ENCODE measurements at places on chromosomes 5 and 9.

DNA sequence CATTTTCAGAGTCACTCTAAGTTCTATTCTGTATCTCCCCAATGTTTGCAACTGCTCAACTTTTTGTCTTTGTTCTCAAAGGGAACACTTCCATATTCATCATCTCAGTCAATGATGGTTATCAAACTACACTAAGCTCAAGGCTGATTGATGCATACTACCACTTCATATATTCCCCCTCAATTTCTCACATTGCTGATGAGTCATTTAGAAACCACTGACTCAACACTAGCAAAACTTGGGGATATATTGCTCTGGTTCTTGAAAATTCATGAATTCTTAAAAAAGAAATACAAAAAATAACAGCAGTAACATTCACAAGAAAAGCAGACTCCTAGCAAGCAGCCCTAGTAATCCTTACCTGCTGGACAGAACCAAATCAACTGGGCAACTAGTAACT is 52.2 kb downstream of the ABHD17B start:
- H3K4me1 ChIP-seq, result no peaks in the 10 kb centered on the region
- H3K27ac ChIP-seq, result no peak overlapping the region
- H3K36me3 ChIP-seq, result peaks cover 32% of the 10 kb centered on the region
- no peak for DNase-seq
- H3K4me3 ChIP-seq, result no peak overlapping the region

DNA sequence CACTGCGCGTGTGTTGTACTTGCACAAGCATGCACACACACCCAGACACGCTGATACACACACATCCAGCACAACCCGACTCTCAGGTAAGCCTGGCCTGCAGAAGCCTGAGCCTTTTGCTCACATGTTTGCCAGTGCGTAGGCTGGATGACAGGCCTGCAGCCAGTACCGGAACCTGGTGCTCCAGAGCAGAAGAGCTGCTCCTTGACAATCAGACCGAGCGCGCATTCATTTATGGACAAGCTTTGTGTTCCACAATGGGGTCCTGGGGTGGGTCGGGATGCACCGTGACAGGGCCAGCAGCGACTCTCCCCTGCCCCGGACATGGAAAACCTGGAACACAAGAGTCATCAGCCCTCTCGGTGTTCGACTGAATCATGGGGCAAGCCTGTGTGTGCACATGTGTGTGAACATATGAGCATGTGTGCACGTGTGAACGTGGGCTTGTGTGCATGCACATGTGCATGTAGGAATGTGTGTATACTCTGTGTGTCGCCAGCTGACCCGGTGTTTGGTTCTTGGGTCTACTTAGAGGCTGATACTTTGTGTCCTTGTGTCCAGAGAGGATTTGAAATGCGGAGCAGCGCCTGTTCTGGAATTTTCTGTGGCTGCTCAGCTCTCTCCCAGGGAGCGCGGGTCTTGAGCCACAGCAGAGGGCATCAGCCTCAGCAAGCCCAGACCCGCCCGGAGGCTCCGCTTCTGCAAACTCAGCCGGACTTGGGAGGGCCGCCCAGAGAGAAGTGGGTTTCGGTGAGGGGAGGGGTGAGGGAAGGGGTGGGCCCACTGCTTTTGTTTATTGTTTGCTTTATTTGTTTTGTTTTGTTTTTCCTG is 32.2 kb downstream of the IRX4 start:
- H3K4me3 ChIP-seq, result no peak overlapping the region
- DNase-seq, result no peak
- no peaks in the 10 kb centered on the region for H3K27me3 ChIP-seq
- H3K4me1 ChIP-seq, result no peaks in the 10 kb centered on the region
- no peaks in the 10 kb centered on the region for H3K36me3 ChIP-seq
- no peak overlapping the region for H3K27ac ChIP-seq

DNA sequence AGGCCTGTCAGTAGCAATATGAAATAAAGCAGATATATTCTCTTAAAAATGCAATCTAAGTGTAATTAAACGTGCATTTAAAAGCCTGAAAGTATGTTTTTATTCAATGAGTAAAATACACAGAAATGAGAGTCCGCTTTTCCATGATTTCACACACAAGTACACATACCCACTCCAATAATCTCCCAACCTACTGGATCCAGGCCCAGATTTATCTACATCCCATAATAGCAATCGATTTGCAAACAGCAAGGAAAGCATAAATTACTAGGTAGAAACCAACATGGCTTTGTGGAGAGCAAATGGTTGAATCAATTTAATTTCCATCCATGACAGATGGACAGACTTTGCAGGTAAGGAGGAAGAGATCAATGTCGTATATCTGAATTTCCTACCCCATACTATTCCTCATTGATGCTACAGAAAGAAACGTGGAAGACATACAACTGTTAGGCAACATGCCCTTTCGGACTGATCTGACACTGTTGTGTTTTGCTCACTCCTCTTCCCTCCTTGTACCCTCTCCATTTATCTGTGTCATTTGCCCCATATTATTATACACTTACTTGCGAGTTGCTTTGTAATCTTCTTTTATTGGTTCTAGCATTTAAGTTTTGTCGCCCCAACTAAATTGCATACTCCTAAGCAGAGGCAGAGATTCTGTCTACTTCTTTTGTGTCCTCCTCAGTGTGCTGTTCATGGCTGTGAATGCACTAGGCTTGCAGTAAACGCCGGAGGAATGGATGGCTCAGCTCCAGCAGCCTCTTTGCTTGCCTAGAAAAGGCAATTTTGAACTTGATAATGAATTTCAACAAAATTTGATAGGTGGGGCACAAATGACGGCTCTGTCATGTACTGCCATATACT is 133.6 kb downstream of the NFIB start:
- DNase-seq, result no peak
- H3K4me3 ChIP-seq, result no peak overlapping the region
- H3K36me3 ChIP-seq, result no peaks in the 10 kb centered on the region
- H3K27ac ChIP-seq, result no peak overlapping the region
- no peaks in the 10 kb centered on the region for H3K27me3 ChIP-seq

- no peak overlapping the region for H3K4me3 ChIP-seq
- no peaks in the 10 kb centered on the region for H3K27me3 ChIP-seq
- H3K27ac ChIP-seq, result no peak overlapping the region
- no peaks in the 10 kb centered on the region for H3K4me1 ChIP-seq
- H3K36me3 ChIP-seq, result no peaks in the 10 kb centered on the region
Observed at GRCh38 chr9:111863636-111864035, 33.0 kb upstream of the UGCG start.

- no peak overlapping the region for H3K27ac ChIP-seq
- H3K4me1 ChIP-seq, result no peaks in the 10 kb centered on the region
- peaks cover 3% of the 10 kb centered on the region for H3K36me3 ChIP-seq
- H3K4me3 ChIP-seq, result no peak overlapping the region
- H3K27me3 ChIP-seq, result no peaks in the 10 kb centered on the region
- no peak for DNase-seq
Observed at GRCh38 chr5:158727771-158728311, 371.9 kb downstream of the EBF1 start.

DNA sequence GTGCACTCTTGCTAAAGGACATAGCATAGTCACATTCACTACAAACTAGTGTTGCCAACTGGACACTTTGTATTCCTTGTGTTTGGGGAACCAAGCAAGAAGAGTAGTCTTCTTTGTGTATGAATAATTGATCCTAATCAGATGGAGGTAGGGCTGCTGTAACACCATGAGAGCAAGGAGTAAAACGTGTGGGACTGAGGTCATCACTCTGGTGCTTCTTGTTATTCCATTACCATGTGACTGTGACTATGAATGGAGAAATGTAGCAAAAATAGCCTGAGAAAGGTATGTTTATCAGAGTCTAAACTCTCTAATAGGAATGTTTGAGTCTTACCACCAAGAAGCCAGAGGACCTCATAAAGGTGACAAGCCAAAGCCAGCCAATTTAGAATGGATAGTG is 966.9 kb downstream of the TAF11L14 start:
- no peaks in the 10 kb centered on the region for H3K36me3 ChIP-seq
- no peaks in the 10 kb centered on the region for H3K27me3 ChIP-seq
- H3K4me3 ChIP-seq, result no peak overlapping the region

- H3K36me3 ChIP-seq, result no peaks in the 10 kb centered on the region
- no peaks in the 10 kb centered on the region for H3K4me1 ChIP-seq
- no peaks in the 10 kb centered on the region for H3K27me3 ChIP-seq
Observed at GRCh38 chr9:113620377-113621161, 157.0 kb downstream of the RGS3 start.

DNA sequence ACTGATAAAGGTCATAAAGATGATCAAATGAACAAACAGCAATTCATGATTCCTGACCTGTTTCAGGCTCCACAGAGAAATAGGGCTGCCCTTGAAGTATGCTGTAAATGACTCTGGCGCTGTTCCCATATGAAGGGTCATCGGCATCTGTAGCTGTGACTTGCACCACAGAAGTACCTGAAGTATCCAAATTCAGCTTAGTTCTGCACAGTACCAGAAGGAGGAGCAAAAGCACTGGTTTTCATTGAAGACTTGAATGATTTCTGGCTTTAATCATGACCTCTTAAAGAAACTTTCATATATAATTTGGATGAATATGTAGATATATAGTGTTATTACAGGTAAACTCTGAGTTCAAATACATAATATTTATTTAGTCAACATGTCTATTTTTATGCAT is 109.1 kb downstream of the CDH10 start:
- H3K27ac ChIP-seq, result no peak overlapping the region
- H3K4me1 ChIP-seq, result no peaks in the 10 kb centered on the region
- DNase-seq, result no peak
- H3K4me3 ChIP-seq, result no peak overlapping the region
- no peaks in the 10 kb centered on the region for H3K36me3 ChIP-seq

DNA sequence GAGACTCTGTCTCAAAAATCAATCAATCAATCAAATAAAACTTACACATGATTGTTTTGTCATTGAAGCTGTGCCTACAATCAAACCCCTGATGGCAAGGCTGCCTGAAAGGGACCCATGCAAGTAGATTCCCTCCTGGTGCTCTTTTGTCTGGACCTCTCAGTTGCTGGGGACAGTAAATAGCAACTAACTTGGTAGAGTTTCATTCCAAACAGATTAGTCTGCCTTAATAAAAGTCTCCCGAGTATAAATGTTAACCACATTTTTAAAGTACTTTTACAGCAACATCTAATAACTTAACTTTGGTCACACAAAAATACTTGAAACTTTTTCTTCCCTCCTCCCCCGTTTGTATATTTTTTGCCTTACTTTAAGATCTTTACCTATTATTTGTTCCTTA is 105.5 kb downstream of the FEM1C start:
- no peak for DNase-seq
- no peak overlapping the region for H3K4me3 ChIP-seq
- H3K27me3 ChIP-seq, result no peaks in the 10 kb centered on the region

GRCh38 chr5:73338256-73339050 is 110.1 kb downstream of the FOXD1 start:
- no peaks in the 10 kb centered on the region for H3K36me3 ChIP-seq
- no peak for DNase-seq
- no peak overlapping the region for H3K27ac ChIP-seq
- no peaks in the 10 kb centered on the region for H3K4me1 ChIP-seq
- H3K4me3 ChIP-seq, result no peak overlapping the region

DNA sequence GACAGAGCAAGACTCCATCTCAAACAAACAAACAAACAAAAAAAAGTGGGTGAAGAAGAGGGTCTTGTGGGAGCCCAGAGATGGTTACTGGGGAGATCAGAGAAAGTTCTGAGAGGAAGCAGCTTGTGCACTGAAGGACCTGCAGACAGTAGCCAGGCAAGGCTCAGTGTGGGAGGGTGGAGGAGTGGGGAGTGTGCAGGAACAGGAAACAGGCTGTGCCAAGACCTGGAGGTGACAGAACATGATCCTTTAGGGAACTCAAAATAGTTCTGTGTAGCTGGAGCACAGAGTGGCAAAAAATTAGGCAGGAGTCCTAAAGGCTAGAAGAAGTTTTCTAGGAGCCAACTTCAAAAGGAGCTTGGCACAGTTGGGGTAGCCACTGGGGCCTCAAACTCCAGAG is 19.2 kb upstream of the NANS start:
- peaks cover 6% of the 10 kb centered on the region for H3K4me1 ChIP-seq
- DNase-seq, result no peak
- H3K27ac ChIP-seq, result no peak overlapping the region
- H3K36me3 ChIP-seq, result no peaks in the 10 kb centered on the region

GRCh38 chr5:123125962-123126732 is 37.1 kb downstream of the PRDM6 start:
- no peaks in the 10 kb centered on the region for H3K27me3 ChIP-seq

DNA sequence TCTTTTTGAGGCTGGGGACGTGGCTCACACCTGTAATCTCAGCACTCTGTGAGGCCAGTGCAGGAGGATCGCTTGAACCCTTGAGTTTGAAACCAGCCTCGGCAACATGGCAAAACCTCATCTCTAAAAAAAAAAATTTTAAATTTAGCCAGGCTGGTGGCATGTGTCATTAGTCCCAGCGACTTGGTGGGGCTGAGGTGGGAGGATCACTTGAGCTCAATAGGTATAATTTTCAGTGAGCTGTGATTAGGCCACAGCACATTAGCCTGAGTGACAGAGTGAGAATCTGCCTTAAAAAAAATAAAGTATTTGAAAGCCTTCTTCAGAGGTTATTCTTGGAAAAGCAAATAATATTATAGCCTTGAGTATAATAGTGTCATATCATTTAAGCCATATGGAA is 41.8 kb downstream of the NSD1 start:
- no peak overlapping the region for H3K4me3 ChIP-seq
- DNase-seq, result no peak

Data from DND-41 (cell line).